Activated T-helper 9 cell treated with anti-CD3 and anti-CD28 coated beads, Interleukin-2, amount 50 U/mL, for 16 hours (primary cell): ENCODE measurements at places on chromosomes 12 and 14.

- no peak for DNase-seq
Observed at GRCh38 chr14:22420598-22421186, 168.3 kb downstream of the DAD1 start.

- no peak for DNase-seq
Observed at GRCh38 chr14:74985028-74985310, 17.8 kb upstream of the EIF2B2 start.

- no peak for DNase-seq
Observed at GRCh38 chr12:6964605-6965025, 5.8 kb downstream of the PHB2 start.

GRCh38 chr12:78792052-78792698 lies 72.4 kb upstream of the SYT1 start:
- DNase-seq, result no peak

GRCh38 chr12:102757154-102757881 lies 159.7 kb downstream of the PAH start:
- no peak for DNase-seq

DNA sequence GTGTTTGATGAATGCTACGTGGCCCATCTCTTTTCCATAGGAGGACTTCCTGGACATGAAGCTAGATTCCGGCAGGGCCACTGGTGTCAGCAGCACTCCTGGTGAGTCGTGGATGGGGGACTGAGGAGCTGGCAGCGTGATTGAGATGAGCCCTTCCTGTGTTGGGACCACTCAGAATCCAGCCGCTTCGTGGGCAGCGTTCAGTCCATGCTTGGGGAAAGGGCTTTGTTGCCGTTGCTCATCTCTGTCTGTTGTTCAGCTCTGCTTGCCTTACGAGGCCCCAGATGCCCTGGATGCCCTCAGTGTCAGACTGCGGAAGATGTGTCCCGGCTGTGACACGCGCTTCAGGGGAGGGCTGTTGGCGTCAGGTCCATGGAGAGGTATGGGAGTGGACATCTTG lies 127.1 kb upstream of the RTL1 start:
- no peak for DNase-seq
